ENCODE measurements at places on chromosomes 7 and 10.

DNA sequence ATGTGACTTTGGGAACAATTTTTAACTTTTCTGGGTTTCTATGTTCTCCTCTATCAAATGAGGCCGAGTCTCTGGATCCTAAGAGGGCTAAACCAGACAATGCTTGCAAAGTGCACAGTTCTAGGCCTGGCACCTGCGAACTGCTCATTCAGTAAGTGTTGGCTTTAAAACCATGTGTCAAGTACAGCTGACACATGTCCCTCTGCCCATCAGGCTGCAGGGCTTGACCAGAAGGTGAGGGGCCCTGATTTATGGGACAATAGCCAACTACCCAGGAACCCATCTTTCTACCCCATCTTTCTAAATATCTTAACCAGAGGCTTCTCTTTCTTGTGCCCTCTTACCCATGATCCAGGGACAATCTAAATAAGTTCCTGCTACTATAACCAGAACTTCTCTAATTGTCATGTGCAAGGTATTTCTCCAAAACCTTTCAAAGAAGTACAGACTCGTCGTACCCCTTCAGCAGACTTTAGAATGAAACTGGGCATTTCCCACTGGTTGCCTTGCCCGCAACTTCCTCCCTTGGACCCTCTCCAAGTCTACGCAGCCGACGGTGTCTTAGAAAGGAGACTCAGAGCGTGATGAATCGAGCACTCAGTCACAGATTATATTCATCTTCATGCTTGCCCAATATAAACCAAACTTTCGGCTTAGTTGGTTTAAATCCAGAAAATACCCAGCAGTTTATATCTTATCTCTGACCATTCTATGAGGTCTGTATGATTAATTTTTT, 69.8 kb upstream of the STEAP1B start:
- peak; percentile 43 for DNase-seq

DNA sequence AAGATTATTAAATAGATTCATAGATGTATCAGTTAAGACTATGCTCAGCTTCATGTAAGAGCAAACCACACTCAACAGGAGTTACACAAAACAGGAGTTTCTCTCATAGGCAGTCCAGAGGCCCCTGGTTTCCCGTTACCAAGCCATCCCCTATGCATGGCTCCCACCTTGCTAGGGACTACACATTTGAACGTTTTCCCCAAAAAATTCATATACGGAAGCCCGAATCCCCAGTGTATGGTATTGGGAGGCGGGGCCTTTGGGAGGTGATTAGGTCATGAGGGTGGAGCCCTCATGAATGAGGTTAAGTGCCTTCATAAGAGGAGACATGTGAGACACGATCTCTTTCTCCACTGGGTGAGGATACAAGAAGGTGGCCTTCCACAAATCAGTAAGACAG, 29.1 kb downstream of the RSU1 start:
- no peak for DNase-seq

DNA sequence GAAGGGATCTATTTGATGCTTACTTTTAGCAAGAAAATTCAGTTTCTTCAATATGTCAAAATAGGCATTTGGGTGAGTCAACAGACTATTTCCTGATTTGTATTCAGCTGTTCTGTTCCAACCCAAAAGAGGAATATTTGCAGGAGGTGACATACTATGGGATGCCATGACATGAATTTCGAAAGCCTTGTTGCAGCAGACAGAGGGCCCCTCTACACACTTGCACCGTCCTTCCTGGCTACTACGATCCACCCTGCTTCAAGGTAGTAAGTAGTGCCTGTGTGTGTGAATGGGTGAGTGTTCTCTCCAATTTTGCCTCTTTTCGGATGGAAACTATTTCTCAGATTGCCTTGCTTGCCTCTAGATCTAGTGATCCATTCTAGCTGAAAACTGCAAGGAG, 413.0 kb upstream of the ADARB2 start:
- no peak for DNase-seq

DNA sequence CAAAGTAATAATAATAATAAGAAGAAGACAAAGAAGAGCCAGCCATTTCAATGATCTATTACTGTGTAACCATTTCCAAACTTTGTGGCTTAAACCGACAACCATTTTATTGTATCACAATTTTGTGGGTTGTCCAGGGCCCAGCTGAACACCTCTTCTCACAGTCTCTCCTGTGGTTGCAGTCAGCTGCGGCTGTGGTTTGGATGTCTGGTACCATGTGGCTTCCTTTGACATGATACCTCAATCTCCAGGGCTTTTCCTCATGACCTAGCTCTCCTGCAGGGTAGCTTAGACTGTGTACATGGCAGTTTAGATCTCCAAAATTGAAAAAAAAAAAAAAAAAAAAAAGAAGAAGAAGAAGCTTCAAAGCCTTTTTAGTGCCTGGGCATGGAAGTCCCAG, 72.6 kb upstream of the NFKB2 start:
- DNase-seq: peak; percentile 94

Data from LHCN-M2 (cell line).